ENCODE measurements at places on chromosomes 11 and 22.

- DNase-seq = no peak
These were observed 75.7 kb downstream of the SCUBE1 start for GRCh38 chr22:43267332-43267980.

DNA sequence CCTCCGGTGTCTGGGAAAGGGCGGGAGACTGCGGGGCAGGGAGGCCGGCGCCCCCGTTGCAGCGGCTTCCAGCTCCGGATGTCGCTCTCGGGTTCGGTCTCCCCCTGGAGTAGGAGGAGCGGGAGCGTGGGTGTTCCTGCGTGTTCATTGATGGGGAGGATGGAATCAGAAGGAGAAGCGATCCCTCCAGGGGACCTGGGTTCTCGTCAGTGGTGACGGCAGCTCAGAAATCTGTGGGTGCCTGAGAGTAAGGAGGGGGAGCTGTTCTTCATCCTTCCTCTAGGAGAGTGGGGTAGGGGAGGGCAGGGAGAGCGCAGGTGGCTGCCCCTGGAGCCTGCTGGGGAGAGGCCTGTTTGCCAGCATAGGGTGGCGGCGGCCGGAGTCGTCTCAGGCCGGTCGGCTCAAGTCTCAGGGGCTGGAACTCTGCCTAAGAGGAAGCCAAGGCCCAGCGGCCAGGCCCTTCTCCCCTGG, 1.1 kb downstream of the UBASH3B start:
- DNase-seq = peak; percentile 38

DNA sequence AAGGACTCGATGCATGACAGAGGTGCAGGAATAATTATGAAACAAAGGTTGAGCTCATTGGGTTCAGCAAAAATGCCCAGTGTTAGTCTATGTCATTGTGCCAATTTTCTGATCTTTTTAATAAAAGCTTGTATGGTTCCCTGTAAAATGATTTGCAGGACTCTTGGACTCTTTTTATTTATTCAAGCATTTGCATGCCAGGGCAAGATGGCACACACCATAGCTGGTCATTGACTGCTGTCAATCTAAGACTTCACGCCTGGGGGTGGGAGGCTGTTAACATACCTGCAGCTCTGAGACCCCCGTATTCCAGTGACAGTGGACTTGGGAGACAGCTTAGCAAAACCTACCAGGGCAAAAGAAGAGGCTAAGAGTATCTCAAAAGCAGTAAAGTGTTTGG, 32.0 kb upstream of the ANO1 start:
- DNase-seq = no peak

DNA sequence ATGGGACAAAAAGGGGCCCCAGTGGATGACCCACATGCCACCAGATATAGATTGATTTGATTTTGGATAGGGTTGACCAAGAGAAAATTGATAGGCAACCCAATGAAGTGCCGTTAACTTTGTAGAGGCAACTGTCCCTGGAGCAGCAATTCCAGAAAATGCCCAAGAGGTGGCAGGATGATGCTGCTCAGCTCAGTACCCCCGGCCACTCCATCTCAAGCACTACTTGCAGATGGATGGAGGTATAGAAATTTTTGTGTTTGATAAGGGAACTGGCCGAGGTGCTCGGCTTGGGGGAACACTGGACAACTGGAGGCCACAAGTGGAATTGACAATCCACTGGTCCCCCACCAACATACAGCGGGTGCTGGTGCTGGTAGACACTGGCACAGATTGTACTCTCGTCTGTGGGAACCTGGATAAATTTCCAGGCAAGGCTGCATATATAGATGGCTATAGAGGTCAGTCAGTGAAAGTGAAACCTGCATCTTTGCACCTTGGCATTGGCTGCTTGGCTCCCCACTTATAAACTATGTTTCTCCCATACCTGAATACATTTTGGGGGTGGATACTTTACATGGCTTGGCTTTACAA, 86.3 kb downstream of the CCDC83 start:
- no peak for DNase-seq

GRCh38 chr11:285021-285893, 3.7 kb upstream of the PGGHG start:
- no peak for DNase-seq

- no peak for DNase-seq
These were observed 50.9 kb downstream of the APOL1 start for GRCh38 chr22:36303874-36304273.

- DNase-seq = no peak
These were observed at the start of gene TMA7B for GRCh38 chr22:39959640-39960447. Gene TMA7B, plus strand, starts transcription at chr22:39960397. Its CDS starts 3,978 bp downstream, at chr22:39964375.

GRCh38 chr11:62546929-62547625, 471 bp upstream of the AHNAK start:
- no peak for DNase-seq

DNA sequence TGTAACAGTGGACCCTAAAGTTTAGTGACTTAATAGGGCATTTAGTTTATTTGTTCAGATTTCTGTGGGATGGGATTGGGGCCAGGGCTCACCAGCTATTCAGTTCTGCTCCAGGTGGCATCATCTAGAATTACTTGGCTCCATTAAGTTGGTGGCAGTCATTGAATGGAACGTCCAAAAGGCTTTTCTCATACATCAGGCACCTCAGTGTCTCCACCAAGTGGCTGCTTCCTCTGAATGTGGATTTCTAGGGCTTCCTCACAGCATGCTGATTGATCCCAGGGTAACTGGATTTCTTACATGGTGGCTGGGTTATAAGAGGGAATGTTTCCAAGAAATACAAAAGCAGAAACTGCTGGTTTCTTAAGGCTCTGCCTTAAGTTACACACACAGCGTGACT, 34.7 kb downstream of the USP47 start:
- DNase-seq = no peak

- peak; percentile 25 for DNase-seq
These were observed 11.8 kb downstream of the TUB start for GRCh38 chr11:8092587-8093424.

All from activated CD4-positive, alpha-beta T cell treated with anti-CD3 and anti-CD28 coated beads, Interleukin-2, amount 50 U/mL, for 4 hours (primary cell).